ENCODE measurements at places on chromosomes 16 and 17. TPM values are rescaled to one million over a fixed set of nuclear protein-coding genes. Genes with fewer than 3 reads are reported as not detected.
A peak's percentile ranks its signal among the peaks of the same experiment; 100 is the strongest.

DNA sequence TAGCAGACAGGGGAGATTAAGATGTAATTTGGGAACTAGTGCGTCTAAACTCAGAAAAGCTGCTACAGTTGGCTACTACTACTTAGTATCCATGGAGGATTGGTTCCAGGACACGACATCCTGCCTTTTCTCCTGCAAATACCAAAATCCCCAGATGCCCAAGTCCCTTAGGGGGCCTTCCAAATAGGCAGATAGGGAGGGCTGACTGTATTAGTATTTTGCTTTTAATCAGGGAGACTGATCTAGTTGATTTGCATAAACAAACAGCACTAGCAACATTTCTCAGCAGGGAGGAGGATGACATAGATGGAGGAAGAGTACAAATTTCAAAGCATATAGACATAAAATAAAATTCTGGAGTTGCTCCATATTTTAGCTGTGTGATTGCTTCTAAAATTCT, 621.6 kb upstream of the GOT2 start:
- DNase-seq = no peak

DNA sequence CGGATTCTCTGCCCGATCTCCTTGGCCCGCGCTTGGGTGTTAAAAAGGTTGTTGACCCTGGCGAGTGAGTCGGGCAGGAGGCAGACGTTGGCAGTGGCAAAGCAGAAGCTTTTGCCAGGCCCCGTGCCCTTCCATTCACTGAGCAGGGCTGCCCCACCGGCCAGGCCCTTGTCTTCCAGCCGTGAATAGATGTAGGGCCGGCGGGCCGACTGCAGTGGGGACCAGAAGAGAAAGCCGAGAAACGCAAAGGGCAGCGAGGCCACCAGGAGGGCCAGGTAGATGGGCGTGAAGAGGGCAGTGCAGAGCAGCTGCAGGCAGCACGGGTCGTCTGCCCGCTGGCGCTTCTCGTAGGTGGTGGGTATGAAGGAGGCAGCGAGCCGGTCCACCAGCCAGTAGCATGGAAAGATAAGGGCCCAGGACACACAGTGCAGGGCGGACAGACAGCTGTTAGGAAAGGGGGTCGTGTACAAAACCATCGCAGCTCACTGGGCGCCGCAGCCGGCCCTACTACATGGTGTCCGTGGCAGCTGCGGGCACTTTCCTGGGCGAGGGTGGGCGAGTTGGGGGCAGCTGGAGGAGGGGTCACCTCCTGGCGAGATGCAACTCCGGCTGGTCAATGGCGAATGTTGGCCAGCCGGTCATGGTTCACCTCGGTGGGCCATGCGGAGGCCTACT, 61.0 kb downstream of the PRMT7 start:
- DNase-seq = no peak

- no peak for DNase-seq
Observed at GRCh38 chr16:22397931-22398330, 23.5 kb upstream of the CDR2 start.

GRCh38 chr17:30219833-30220232, 15.7 kb downstream of the SLC6A4 start:
- DNase-seq = no peak

GRCh38 chr16:27959914-27960313, 103.6 kb downstream of the GSG1L start:
- DNase-seq = no peak

DNA sequence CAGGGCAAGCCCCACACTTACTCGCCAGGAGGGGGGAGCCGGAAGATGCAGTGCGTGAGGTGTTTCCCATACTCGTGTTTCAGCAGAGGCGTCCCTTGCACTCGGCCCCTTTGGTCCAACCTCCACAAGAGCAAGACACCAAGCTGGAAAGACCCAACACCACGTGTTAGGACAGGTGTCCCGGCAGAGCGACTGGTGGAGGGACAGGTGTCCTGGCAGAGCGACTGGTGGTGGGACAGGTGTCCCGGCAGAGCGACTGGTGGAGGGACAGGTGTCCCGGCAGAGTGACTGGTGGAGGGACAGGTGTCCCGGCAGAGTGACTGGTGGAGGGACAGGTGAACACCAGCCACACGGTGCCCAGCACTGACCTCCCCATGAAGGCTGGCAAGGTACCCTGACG, 19.4 kb downstream of the IFT140 start:
- DNase-seq = no peak

DNA sequence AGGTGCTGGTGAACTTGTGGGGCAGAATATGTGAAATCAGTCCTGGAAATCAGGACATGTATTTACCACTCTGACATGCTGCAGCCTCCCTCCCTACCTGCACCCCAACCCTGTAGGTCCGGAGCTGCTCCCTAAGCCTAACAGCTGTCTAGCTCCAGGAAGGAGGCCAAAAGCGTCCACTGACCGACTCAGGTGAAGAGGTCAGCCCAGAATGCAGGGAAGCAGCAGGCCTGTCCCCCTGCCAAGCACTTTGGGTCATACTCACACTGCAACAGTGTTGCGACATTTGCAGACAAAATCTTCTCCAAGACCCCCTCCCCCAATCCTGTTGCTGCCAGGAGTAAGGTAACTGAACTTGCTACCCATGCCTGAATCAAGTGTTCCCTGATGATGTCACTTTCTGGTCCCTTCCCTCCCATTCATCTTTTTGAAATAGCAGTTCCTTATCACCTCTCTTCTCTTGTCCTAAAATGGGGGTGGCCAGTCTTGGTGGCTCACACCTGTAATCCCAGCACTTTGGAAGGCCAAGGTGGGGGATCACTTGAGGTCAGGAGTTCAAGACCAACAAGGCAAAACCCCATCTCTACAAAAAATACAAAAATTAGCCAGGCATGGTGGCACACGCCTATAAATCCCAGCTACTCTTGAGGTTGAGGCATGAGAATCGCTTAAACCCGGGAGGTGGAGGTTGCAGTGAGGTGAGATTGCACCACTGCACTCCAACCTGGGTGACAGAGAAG, 1.3 kb upstream of the ACLY start:
- DNase-seq = no peak

DNA sequence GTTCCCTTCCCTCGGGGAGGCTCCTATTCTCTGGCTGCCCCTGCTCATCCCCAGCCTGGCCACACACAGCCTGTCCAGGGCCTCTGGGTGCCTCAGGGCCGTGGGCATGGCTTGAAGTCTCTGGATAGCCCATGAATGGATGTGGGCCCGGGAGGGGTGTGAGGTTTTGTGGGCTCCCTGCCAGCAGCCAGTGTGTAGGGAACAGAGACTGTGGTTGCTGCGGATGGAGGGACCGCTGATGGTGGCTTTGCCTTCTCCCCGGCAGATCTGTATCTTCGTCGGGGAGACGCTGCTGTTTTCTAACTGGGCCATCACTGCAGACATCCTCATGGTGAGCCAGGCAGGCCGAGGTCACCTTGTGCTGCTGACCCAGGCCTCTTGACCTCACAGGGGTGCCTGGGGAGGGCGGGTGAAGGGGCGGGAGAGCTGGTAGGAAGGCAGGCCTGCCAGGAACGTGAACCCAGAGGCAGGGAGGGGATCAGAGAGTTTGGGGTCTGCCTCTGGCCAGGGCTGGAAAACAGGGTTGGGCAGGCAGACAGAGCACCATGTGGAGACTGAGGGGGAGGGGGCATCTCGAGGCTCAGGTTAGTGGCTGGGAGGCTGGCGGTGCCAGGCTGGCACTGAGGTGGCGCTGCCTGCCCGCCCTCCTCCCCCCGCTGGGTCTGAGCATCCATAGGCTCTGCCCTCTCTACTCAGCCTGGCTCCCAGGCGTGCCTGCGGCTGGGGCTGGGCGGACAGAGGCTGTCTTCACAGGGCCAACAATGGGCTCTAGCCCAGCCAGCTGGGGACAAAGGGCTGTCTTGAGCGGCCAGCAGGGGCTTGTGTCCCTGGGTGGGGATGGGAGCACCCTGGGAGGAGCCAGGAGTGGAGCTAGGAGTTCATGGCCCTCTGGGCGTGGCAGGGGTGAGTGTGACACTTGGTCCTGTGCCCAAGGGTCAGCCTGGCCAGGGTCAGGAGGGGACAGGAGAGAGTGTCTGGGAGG, 21.4 kb downstream of the MYBBP1A start:
- no peak for DNase-seq

GRCh38 chr17:73819440-73820395, 175.5 kb upstream of the SDK2 start:
- no peak for DNase-seq

DNA sequence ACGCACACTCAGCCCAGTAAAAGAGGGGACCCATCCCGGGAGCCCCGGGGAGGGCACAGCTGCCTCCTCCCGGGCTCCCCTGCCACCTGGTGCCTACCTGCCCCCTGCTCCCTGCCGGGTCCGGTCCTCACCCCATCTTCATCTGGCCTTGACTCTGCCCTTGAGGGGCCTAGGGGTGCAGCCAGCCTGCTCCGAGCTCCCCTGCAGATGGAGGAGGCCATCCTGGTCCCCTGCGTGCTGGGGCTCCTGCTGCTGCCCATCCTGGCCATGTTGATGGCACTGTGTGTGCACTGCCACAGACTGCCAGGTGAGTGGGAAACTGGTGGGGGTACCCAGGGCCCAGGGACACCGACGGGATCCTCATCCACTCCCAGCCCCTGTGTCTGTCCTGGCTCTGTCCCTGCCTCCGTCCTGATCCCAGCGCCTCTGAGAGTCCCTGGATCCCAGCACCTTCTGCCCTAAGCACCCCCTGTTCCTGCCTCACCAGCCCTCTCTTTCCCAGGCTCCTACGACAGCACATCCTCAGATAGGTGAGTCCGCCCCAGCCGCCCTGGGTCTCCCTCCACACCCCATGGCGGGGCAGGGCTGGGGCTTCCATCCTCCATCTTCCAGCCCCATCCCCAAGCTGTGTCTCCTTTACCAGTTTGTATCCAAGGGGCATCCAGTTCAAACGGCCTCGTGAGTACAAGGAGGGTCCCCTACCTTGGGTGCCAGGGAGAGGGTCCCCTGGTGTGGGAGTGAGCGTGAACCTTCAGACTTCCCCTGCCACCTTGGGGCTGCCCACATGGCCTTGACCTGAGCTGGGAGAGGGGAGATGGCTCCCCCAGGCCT, 574 bp downstream of the LAT start:
- DNase-seq = no peak

DNA sequence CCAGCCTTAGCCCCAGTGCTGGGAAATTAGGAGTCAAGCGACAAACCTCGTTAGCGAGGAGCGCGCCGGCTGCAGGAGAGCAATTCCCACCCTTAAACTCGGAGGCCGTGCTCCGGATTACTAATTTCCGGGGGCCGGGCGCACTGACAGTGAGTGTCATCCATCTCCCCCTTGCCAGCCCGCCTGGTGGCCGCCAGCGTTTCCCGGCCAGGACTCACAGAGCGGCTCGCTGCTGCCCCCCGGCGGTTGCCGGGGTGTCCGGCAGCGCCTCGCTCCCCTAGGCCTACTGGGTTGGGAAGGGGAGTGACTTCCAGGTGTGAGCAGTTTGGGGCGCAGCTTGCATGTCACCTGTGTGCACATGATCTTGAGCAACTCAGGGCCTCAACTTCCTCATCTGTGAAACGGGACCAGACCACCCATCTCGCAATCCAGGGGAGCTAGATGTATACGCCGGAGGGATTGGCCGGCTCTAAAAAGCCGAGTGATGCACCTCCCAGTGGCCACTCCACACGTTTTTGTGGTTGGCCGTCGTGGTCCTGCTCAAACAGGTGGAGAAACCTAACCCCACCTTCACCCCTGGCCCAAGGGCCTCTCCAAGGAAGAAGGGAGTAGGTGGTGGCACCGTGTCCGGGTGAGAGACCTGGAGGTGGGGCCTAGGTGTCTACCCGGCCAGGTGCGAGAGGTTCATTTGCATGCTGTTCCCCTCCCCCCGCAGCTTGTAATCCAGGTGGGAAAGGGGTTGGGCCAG, 2.5 kb upstream of the GSE1 start:
- peak; percentile 95 for DNase-seq

GRCh38 chr16:89345642-89346150, 128.2 kb downstream of the ZNF778 start:
- no peak for DNase-seq

GRCh38 chr16:20610892-20611349, 34.8 kb upstream of the ACSM2B start:
- no peak for DNase-seq

DNA sequence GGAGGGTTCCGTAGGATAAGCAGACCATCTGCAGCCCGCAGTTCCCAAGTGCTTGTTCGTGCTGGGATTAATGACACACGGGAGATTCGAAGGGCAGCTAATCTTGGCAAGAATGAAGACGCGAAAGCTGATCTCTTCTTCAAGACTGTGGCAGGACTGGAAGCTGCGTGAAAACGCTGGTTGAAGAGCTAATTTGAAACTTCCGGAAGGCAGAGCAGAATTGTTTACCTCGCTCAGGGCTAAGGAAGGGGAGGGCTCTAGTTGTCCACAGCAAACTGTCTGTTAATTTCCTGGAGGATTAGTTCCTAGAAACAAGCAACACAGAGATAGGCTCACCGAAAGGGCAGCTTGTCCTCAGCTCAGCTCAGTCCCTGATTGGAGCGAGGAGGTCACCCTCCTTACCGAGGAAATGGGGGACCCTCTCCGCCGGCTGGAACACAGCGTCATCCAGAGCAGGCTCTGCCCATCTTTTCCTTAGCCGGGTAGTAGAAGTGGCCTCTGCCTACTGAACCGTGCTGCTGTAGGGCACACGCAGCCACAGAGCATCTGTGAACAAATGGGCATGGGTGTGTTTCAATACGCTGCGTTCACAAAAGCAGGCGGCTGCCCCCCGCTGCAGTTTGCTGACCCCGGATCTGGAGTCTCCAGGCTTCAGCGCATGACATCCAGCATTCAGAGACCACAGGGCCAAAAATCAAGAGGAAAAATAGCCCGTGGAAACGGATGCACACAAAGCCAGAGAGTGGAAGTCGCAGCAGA, 16.7 kb upstream of the BAIAP2 start:
- no peak for DNase-seq

DNA sequence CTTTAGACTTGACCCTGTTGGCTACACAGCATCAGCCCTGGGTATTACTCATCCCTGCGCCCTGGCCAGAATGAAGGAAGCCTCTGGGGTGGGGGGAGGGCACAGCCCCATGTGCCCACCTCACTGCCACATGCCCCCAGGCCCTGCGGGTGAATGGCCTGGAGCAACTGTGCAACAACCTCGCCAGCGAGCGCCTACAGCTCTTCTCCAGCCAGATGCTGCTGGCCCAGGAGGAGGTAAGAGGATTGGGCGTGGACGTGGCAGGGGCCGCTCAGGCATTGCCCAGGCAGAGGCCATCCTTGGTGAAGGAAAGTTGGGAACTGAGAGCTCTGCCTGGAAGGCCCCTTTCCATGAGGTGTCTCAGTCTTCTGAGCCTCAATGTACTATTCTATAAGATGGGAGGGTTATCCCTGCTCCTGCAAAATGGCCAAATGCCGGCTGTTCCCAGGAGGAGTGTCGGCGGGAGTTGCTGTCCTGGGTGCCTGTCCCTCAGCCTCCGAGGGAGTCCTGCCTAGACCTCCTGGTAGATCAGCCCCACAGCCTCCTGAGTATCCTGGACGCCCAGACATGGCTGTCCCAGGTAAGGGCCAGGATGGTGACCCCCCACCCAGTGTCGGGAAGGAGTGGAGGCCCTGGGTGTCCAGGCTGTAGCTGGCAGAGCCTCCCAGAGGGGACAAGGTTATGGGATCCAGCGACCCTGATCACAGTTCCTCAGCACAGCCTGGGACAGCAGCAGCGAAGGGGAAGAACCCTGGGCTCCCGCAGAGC, 8.9 kb downstream of the MYO15B start:
- no peak for DNase-seq

OTOP3 gene
- total RNA-seq = not detected

STAC2 gene
- not detected for total RNA-seq

KRTAP2-3 gene
- total RNA-seq = not detected

KRTAP2-1 gene
- not detected for total RNA-seq

KRT39 gene
- total RNA-seq = 0.15 TPM

RND2 gene
- 5.9 TPM for total RNA-seq

HBA1 gene
- not detected for total RNA-seq

CPHXL2 gene
- not detected for total RNA-seq

Data from endothelial cell (in vitro differentiated cells).